ENCODE measurements at places on chromosomes 5 and 9. TPM values are rescaled to one million over a fixed set of nuclear protein-coding genes. Genes with fewer than 3 reads are reported as not detected.

SGCD gene
- total RNA-seq, result 76.9 TPM

GRCh38 chr5:106699796-106700195, 970.9 kb downstream of the EFNA5 start:
- no peak overlapping the region for H3K27ac ChIP-seq
- H3K36me3 ChIP-seq, result no peaks in the 10 kb centered on the region
- H3K27me3 ChIP-seq, result no peaks in the 10 kb centered on the region
- H3K4me3 ChIP-seq, result no peak overlapping the region
- DNase-seq, result no peak

GRCh38 chr9:19155106-19155935, 28.0 kb upstream of the PLIN2 start:
- no peaks in the 10 kb centered on the region for H3K36me3 ChIP-seq
- H3K4me1 ChIP-seq, result no peaks in the 10 kb centered on the region
- peak overlapping the region; percentile 44 for H3K27ac ChIP-seq
- no peak for DNase-seq
- H3K27me3 ChIP-seq, result no peaks in the 10 kb centered on the region

GRCh38 chr9:137455359-137455991, 3.7 kb downstream of the NSMF start:
- no peaks in the 10 kb centered on the region for H3K27me3 ChIP-seq
- DNase-seq, result peak; percentile 16
- H3K27ac ChIP-seq, result no peak overlapping the region
- peaks cover 39% of the 10 kb centered on the region for H3K4me1 ChIP-seq

GRCh38 chr9:111897601-111898137, 1.1 kb downstream of the UGCG start:
- peak overlapping the region; percentile 93 for H3K4me3 ChIP-seq
- H3K27ac ChIP-seq, result peak overlapping the region; percentile 94
- H3K27me3 ChIP-seq, result no peaks in the 10 kb centered on the region

ADGRV1 gene
- total RNA-seq, result 0.25 TPM

DNA sequence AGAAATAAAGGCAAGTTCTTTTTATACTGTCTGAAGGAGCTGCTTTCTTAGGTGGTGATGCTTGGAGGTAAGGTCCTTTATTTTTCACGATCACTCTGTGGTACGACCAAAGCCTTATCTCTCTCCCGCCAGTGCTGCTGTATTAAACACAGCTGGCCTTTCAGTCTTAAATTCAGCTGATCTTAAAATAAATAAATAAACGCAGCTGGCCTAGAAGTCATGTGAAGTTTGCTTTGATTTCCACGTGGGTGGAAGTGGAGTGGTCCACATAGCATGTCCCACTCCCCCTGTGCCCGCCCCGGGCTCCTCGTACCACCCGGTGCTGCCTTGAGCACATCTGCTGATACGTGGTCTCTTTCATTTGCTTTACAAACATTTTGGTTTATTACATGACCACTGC, 260.4 kb downstream of the FANCC start:
- H3K4me1 ChIP-seq, result peaks cover 69% of the 10 kb centered on the region
- peak overlapping the region; percentile 71 for H3K27ac ChIP-seq
- DNase-seq, result no peak
- no peaks in the 10 kb centered on the region for H3K27me3 ChIP-seq
- H3K36me3 ChIP-seq, result peaks cover 12% of the 10 kb centered on the region

- peak overlapping the region; percentile 6 for H3K27ac ChIP-seq
- no peak for DNase-seq
- H3K4me3 ChIP-seq, result no peak overlapping the region
- no peaks in the 10 kb centered on the region for H3K36me3 ChIP-seq
Measured at GRCh38 chr5:56735849-56736641, 79.3 kb upstream of the MAP3K1 start.

- no peaks in the 10 kb centered on the region for H3K36me3 ChIP-seq
- H3K27me3 ChIP-seq, result no peaks in the 10 kb centered on the region
- DNase-seq, result no peak
- H3K27ac ChIP-seq, result no peak overlapping the region
- no peak overlapping the region for H3K4me3 ChIP-seq
Measured at GRCh38 chr9:134680393-134681060, 38.9 kb downstream of the COL5A1 start.

MARCHF3 gene
- total RNA-seq, result 19.9 TPM

NR6A1 gene
- 2.0 TPM for total RNA-seq

DNA sequence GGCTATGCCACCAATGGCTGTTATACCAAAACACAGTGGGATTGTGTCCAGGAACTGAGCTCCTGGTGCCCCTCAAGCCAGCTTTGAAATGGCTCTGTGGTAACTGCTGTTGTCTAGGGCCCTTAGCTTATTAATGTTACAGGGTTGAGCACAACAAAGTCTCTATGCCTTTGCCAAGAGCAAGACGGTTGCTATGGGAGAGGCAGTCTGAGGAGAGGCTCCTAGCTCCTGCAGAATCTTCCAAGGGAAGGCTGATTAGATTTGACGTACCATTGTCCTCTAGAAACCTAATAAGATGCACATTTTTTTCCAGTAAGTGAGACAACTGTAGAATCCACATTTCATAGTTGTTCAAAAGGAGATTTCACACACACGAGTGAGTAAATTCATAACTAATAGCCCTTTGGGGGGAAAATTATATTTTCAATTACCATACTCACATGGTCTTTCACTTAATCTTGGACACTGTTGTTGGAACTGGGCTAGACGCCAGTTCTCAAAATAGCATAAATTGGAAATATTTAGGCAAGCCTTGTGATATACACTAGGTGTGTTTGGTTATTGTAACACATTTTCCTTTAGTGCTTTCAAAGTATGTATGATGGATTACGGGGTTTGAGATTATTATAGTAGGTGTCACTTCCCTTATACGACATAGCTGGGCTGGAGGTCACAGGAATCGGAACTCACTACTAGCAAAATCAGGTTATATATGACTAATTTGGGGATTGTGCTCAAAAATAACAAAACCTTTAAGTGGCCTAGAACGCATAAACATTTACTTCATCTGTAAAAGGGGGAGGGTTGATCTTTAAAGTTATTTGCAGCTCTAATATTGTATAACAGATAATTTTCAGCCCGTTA, 186.3 kb upstream of the EGFLAM start:
- no peaks in the 10 kb centered on the region for H3K4me1 ChIP-seq
- no peak overlapping the region for H3K27ac ChIP-seq
- DNase-seq, result no peak
- no peaks in the 10 kb centered on the region for H3K36me3 ChIP-seq
- H3K4me3 ChIP-seq, result no peak overlapping the region

DNA sequence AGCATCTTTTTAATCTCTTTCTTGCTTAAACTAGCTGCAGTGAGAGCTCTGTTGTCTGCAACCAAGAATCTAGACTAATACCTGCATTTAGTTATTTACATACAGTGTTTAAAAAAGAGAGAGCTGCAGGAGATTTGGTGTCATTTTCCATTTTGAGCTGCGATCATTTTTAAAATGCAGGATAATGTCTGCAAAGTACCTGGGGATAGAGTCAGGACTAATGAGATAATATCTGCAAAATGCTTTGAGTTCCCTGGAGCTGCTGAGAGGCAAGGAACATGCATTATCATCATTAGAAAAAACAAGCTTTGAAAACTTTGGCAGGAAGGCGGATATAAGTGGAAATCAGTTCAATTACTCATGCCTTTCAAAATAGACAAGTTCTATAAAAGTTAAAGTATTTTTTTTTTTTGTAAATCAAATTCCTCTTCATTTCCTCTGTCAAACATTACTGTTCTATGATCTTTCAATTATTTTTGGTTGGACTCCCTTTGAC, 21.8 kb upstream of the ANKRD33B start:
- H3K4me3 ChIP-seq, result no peak overlapping the region
- peaks cover 11% of the 10 kb centered on the region for H3K4me1 ChIP-seq
- no peak for DNase-seq
- no peaks in the 10 kb centered on the region for H3K36me3 ChIP-seq
- no peak overlapping the region for H3K27ac ChIP-seq
- no peaks in the 10 kb centered on the region for H3K27me3 ChIP-seq

GNA14 gene
- 6.5 TPM for total RNA-seq

LCN1 gene
- total RNA-seq, result not detected

DNA sequence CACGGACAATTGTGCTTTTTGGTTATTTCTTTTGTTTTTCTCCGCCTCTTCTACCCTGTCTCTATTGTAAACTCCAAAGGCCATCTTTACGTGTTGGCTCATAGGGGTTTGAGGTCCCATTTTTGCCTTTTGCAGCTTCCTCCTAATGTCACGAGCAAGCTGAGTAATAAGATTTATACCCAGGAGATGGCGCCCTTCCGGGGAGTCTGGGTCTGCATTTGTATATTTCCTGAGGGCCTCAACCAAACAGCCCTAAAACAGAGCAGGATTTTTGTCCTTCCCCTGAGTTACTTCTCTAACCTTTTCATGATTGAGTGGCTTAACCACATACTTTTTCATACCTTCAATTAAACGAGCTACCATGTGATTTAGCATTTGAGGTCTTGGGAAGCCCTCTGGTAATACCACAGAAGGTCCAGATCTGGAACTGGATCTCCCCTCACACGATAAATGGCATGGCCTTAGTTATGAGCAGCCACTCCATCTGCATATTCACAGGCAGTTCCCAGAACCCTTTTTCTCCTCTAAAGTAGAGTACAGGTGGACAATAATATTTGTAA, 11.2 kb upstream of the CFAP95 start:
- no peak for DNase-seq
- no peak overlapping the region for H3K27ac ChIP-seq
- H3K36me3 ChIP-seq, result no peaks in the 10 kb centered on the region
- peaks cover 26% of the 10 kb centered on the region for H3K4me1 ChIP-seq

GRCh38 chr9:3043369-3043768, 199.5 kb upstream of the PUM3 start:
- H3K4me3 ChIP-seq, result no peak overlapping the region
- no peaks in the 10 kb centered on the region for H3K36me3 ChIP-seq
- no peak for DNase-seq
- no peaks in the 10 kb centered on the region for H3K27me3 ChIP-seq
- H3K27ac ChIP-seq, result no peak overlapping the region

ANKRD33B gene
- total RNA-seq, result 32.4 TPM

DNA sequence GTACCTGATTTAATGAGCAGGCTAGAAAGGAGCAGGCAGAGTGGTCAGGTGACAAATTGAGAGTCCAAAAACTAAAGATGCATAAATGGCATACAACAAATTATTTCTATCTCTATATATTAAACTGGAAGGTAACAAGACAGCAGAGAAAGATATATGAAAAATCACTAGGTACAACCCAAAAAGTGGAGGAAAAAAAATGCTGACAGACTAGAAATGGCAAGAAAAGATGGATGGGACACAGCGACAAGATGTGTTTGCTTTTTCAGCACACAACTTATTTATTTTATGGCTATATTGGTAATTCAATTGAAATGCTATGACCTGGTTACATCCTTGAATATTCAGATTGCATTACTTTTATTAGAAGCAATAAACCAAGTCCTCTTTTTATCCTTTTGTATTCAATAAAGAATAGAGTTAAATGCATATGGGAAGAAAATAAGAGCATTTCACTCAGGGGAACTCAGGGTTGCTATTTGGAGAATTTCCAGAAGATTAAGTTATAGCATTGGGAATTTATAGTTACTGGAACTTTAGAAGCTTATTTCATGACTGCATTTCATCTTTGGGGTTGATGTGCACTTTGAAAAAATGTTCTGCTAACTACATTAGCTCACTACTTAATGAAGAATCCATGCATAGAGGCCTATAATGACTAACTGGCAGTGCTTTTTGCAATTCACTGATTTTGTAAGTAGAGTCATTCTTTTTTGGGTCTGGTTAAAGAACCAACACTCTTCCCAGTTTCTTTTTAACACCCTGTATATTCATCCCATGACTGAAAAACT, 566.6 kb upstream of the TUSC1 start:
- H3K27me3 ChIP-seq, result no peaks in the 10 kb centered on the region
- no peak overlapping the region for H3K4me3 ChIP-seq
- H3K4me1 ChIP-seq, result no peaks in the 10 kb centered on the region

CCL21 gene
- total RNA-seq, result 7.7 TPM

DNA sequence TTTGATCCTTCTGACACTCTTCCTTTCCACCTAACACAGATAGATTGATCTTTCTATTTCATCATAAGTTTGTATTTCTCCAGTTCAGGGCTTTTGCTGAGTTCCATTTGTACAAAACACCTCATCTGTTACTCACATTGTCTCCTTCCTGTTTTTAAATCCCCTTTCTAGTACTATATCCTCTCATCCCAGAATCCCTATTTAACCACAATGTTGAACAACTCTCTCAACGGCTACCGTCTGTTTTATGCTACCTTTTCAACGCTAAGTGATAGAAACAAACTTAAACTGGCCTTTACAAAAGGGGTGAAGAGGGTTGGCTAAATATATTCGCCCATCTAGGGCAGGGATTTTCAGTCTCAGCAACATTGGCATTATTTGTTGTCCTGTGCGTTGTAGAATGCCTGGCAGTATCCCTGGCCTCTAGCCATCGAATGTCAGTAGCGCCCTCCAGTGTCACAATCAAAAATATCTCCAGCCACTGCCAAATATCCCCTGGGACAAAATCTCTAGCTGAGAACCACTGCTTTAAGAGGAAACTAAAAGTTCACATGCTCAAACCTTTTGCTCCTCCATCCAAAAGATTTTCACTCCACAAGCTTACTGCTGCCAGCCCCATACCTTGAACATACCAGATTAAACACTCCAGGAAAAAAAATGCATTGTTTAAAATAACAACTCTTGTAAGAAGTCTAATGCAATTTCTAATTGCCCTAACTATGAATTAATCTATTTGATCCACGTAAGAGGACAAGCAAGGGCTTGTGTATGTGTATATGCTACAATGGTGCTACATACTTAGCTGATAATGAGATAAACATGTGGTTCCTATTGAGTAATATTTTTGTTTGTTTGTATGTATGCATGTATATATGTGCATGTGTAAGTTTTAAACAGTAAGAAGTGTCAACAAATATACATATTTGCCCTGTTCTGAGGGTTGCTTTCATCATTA, 344.0 kb downstream of the PTPRD start:
- no peaks in the 10 kb centered on the region for H3K4me1 ChIP-seq
- DNase-seq, result no peak
- no peak overlapping the region for H3K27ac ChIP-seq
- H3K27me3 ChIP-seq, result no peaks in the 10 kb centered on the region

DNA sequence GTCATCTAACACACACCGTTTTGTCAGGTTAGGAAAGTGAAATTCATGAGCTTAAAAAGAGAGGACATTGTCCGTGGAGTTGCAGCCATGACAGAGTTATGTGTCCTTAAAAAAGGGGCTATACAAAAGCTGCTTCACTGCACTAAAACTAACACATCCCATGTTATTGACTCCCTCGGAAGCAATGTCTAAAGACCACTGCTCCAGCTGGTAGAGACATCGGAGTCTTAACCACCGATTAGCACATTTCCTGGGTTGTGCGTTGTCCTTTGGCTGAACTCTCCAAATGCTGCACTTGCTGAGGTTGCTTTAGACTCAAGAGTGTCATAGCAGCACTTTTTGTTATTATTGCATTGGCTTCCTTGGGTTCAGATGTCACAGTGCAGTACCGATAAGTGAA, 128.3 kb upstream of the C9orf72 start:
- peak; percentile 45 for DNase-seq
- H3K36me3 ChIP-seq, result no peaks in the 10 kb centered on the region
- H3K4me1 ChIP-seq, result no peaks in the 10 kb centered on the region
- no peaks in the 10 kb centered on the region for H3K27me3 ChIP-seq

- DNase-seq, result no peak
- H3K4me3 ChIP-seq, result no peak overlapping the region
- no peaks in the 10 kb centered on the region for H3K4me1 ChIP-seq
- no peaks in the 10 kb centered on the region for H3K36me3 ChIP-seq
Measured at GRCh38 chr5:163861670-163862069, 356.3 kb downstream of the MAT2B start.

Data from heart left ventricle (tissue), 16 donors.